Prostate gland (tissue), 2 donors: ENCODE measurements at places on chromosomes 1 and 21. TPM values are rescaled to one million over a fixed set of nuclear protein-coding genes. Genes with fewer than 3 reads are reported as not detected.

CR1L gene
- total RNA-seq: not detected

OR2AK2 gene
- total RNA-seq: not detected

CLEC20A gene
- not detected for total RNA-seq

- no peak overlapping the region for H3K27ac ChIP-seq
- H3K36me3 ChIP-seq: no peaks in the 10 kb centered on the region
- no peaks in the 10 kb centered on the region for H3K4me1 ChIP-seq
- H3K27me3 ChIP-seq: peaks cover 2% of the 10 kb centered on the region
- H3K4me3 ChIP-seq: no peak overlapping the region
These were observed 118.6 kb downstream of the PRDM16 start for GRCh38 chr1:3187415-3188149.

DNA sequence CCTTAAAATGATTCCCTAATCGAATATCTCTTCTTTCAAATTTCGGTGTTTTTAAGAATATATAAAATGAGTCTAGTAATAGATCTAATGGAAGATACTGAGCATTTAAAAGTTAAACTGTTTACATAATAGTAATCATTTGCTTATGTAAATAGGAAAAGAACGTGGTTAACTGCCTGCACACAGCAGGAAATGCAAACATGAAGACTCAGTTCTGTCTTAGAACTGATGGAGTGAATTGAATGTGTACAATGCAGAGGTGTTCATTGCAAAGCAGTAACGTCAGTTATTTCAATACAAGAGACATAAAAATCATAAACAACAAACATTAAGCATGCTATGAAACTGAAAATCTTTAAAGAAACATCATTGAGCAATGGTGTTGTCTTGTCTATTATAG is 359.4 kb upstream of the ADAMTS5 start:
- no peaks in the 10 kb centered on the region for H3K4me1 ChIP-seq
- DNase-seq: no peak
